SK-N-SH treated with all-trans-retinoic acid at 6 μM for 48 hours (cell line): ENCODE measurements at places on chromosomes 4 and X.

- ATAC-seq: no peak
Observed at GRCh38 chrX:46599051-46599560, 25.5 kb downstream of the CHST7 start.

GRCh38 chrX:118356154-118356701 lies 10.3 kb downstream of the WDR44 start:
- no peak; the same call in 2 of the 3 replicates for ATAC-seq

DNA sequence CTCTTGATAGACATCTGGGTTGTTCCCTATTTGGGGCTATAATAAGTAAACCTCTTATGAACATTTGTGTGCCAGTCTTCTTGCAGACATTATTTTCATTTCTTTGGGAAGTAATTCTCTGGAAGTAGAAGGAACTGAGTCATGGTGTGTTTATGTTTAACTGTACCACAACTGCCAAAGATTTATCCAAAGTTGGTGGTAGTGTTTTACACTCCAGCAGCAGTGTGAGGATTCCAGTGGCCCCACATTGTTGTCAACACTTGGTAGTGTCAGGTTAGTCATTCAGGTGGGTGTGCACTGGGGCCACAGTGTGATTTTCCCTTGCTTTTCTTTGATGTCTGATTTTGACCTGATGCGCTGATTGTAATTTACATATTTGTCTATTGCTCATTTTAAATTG lies 5.0 kb upstream of the UVSSA start:
- ATAC-seq: no peak

- no peak for ATAC-seq
Observed at GRCh38 chr4:91256043-91256442, 1047.7 kb upstream of the GRID2 start.

DNA sequence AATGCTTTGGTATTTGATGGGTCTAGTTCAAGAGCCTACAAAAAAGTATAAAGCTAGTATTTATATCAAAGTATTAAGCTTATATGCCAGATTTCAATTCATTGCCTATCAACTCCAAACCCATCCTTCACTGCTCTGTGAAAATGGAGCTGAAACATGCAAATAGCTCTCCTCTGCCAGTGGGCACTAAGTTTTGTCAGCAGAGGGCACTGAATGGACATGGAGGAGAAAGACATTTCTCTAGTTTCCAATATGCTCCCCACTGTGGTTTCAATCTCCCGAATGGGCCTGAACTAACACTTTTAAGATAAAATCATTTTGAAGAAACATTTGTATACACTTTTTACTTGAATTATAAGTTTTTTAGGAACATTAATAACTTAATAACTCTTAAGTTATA lies 12.4 kb downstream of the PPID start:
- no peak; the same call in 2 of the 3 replicates for ATAC-seq

- peak; percentile 79 for ATAC-seq
Observed at GRCh38 chrX:132612821-132613564, 124.2 kb upstream of the MBNL3 start.

GRCh38 chrX:142503967-142504643 lies 299.0 kb upstream of the MAGEC2 start:
- no peak for ATAC-seq

DNA sequence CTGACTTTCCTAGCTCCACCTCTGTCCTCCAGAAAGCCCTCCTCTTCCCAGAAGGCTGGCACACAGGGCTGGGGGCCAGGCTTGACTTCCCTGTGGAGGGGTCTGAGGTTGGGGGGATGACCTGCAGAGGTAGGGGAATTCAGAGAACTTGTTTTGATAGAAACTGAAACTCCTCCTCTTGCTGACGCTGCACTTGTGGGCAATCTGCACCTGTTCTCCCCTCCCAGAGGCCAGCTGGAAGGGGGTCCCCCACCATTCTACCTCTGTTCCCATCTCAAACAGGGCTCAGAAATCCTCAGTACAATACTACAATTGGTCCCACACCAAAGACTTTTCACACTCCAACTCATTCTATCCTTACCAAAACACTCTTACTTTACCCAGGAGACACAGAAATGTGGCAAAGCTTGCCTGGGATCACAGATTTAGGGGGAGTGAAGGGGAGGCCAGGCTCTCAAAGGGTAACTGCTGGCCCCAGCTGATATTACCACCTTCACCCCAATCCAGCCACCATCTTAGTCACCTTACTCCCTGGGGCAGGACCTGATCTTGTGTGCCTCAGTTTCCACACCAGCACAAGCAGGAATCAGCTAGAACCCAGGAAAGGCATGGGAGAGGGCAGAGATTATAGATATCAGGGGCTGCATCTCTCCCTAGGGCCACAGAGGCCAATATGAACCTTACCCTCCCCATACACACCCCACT lies 18.5 kb downstream of the OTUD5 start:
- ATAC-seq: no peak

GRCh38 chr4:5724377-5724776 lies 13.4 kb downstream of the EVC start:
- ATAC-seq: no peak

- ATAC-seq: peak; percentile 70
Observed at GRCh38 chr4:153791746-153792617, 3.1 kb upstream of the SFRP2 start.

GRCh38 chr4:184362396-184362795 lies 112.0 kb downstream of the IRF2 start:
- ATAC-seq: no peak

DNA sequence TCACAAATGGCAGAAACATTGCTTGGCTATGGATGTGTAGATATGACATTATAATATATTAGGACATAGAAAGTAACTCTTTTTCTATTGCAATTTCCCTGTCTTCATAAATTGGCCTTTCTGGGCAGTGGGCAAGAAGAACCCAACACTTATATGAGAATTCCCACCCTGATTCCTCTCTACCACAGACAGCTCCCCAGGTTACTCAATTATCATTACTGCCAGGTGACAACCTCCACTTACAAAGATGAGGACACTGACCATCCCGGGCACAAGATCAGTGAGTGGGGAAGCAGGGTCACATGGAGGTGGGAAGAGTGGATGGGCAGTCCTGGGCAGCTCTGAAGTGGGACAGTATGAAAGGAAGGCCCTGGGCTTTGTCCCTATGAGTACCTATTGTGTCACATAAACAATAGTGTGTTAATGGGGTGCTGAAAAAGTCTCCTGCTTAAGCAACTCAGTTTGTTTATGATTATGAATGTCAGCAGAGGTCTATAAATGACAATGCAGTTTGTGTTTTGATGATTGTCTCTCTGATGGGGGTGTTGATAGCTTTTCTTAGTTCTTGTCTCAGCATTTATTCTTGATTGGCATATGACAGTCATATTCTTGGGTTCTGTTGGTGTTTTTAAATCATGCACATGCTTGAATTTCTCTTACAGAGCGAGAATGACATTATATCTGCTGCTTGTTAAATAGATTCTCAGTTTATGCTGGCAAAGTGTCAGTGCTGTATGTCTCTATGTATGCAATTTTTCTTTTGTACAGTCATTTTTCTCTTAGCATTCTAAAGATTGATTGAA lies 99.9 kb downstream of the SLIT2 start:
- ATAC-seq: no peak

GRCh38 chrX:43860646-43861370 lies 21.4 kb downstream of the MAOB start:
- peak; percentile 51 for ATAC-seq

DNA sequence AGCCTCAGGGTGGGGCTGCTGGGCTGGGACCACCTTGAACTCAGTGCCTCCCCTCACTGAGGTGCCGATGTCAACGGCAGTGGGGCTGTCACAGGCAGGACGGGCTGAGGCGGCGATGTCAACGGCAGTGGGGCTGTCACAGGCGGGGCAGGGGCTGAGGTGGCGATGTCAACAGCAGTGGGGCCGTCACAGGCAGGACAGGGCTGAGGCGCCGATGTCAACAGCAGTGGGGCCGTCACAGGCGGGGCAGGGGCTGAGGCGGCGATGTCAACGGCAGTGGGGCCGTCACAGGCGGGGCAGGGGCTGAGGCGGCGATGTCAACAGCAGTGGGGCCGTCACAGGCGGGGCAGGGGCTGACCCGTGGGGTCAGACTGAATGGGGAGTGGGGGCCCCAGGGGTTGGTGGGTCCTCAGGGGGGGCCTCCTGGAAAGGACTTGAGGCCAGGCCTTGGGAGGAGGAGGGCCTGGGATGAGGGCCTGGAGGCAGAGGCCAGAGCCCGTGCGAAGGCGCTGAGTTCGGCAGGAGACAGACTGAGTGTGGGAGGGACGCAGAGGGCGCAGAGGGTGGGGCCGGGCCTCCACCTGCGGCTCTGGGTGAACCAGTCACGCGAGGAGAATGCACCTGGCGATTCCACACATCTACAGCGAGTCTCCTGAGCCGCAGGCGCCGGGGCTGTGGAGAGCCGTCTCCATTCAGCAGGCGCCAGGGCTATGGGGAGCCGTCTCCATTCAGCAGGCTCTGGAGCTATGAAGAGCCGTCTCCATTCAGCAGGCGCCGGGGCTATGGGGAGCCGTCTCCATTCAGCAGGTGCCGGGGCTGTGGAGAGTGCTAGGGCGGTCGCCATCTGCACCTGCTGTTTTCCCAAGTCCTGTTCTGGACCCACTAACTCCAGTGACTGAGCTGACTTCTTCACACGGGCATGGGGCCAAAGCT lies 22.9 kb downstream of the ATP5ME start:
- ATAC-seq: peak; percentile 16; the same call in 2 of the 3 replicates

GRCh38 chrX:58025979-58026378 lies 115.7 kb upstream of the ZXDA start:
- ATAC-seq: peak; percentile 67; the same call in 2 of the 3 replicates

- no peak for ATAC-seq
Observed at GRCh38 chr4:165726831-165727230, 146.2 kb upstream of the TLL1 start.

DNA sequence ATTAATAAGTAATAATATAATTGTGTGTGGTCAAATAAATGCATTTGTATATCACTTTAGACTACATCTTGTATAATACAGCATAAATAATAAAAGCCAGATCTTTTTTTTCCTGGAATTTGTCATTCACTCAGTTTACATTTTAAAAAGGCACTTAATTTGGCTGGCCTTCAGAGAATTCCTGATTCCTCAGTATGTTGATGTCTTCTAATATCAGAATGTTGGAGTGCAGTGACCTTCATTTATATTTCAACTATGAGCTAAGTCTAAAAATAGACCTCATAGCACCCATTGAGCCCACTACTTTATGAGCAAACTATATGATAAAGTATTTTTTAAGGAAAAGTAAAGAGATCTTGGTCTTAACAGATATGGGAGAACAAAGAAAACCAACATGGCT lies 27.8 kb downstream of the ZNF330 start:
- ATAC-seq: no peak

- peak; percentile 69 for ATAC-seq
Observed at GRCh38 chr4:177119021-177119471, 190.6 kb upstream of the NEIL3 start.

DNA sequence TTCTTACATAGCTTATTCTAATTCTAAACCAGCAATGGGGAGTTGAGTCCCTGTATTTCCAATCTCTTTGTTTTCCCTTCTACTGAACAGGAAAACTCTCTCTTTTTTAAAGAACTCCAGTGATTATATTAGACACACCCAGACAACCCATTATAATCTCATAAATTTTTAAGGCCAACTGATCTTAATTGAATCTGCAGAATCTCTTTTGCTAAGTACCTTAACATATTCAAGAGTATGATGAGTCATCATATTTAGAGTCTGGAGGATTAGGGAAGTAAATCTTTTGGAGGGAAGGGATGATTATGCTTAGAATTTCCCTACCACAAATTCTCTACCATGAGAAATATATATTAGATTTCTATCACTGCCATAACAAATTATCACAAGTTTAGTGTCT lies 705.1 kb downstream of the CENPC start:
- ATAC-seq: no peak

- peak; percentile 53 for ATAC-seq
Observed at GRCh38 chr4:118734491-118735205, 49.5 kb downstream of the METTL14 start.
